ENCODE measurements at places on chromosomes 1 and 21.

DNA sequence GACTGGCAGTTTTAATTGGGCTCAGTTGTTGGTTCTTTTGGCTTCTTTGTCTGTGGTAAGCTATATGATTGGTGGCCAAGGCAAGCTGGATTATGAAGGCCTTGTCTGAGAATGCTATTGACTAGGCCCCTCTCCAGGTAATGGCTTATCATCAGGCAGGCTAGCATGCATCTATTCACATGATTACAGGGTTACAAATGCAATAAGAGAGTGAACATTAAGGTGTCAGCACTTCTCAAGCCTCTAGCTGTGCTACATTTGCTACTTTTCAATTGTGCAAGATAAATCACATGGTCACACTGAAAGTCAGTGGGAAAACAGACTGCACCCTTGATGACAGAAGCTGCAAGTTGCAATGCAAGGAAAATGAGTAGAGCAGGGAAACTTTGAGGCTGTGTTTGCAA is 550.9 kb upstream of the TMPRSS15 start:
- no peak for DNase-seq

DNA sequence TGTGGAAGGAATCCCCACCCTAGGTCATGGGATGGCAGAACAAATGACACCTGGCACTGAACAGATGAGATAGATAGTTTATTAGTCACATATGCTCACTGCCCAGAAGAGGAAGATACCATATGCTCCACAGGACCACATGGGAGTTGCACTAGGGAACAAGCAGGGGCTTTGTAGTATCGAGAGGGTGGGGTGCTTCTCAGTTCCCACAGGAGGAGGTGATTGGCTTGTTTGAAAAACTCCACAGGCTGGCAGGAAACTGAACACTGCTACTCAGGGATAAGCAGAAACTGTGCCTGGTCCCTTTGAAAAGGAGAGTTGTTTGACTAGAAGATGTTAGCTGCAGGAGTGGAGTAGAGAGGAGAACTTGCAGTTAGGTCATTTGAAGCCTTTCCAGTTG is 31.9 kb upstream of the RXRG start:
- no peak for DNase-seq

DNA sequence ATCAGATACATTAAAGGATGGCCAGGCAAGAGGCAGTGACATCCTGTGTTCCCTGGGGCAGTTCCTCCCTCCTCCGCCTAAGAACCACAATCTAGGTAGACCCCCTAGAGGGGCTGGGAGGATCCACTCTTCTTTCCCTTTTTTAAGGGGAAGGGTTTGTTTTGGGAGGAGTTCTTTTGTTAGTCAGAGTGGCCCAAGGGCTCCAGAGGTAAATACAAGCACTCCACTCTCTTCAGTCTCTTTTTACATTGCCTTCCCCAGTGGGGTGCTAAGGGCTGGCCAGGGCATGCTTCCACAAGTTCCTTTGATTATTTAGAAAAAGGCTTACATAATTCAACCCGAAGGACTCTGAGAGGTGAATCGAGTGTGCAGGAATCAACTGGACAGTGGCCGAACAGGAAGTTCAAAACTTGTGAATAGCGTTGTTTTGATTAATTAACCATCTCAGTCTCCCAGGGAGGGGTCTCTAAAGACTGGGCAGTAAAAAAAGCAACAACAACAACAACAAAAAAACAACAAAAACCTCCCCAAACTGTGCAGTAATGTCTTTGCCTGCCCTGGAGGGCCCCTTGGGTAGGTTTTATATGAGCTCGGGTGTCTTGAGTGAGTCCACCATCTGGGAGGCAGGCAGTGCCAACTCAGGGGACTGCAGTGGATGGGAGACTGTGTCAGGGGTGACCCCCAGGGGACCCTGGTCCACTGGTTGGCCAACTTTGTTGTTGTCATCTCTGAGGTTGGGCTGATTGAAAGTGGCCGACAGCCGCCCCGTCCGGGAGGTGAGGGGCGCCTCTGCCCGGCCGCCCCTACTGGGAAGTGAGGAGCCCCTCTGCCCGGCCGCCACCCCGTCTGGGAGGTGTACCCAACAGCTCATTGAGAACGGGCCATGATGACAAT is 33.2 kb upstream of the ENO1 start:
- DNase-seq, result no peak

DNA sequence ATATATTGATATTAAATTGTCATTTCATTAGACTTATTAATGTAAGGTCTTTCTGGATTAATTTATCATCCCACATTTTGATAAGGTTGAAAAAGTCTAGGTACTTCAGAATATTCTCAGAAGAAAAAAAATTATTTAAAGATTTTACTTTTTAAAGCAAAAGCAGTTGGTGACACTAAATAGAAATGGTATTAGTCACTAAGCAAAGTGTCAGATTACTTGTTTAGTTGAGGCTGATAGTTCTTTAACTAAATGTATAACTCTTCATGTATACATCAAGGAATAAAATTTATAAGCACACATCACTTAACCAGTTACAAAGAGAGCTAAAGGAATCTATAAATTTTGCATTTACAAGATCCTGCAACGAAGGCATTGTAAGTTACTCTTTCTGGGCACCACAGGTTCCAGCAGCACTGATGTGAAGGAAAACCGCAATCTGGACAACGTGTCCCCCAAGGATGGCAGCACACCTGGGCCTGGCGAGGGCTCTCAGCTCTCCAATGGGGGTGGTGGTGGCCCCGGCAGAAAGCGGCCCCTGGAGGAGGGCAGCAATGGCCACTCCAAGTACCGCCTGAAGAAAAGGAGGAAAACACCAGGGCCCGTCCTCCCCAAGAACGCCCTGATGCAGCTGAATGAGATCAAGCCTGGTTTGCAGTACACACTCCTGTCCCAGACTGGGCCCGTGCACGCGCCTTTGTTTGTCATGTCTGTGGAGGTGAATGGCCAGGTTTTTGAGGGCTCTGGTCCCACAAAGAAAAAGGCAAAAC is 101.1 kb downstream of the ADARB1 start:
- DNase-seq, result no peak

DNA sequence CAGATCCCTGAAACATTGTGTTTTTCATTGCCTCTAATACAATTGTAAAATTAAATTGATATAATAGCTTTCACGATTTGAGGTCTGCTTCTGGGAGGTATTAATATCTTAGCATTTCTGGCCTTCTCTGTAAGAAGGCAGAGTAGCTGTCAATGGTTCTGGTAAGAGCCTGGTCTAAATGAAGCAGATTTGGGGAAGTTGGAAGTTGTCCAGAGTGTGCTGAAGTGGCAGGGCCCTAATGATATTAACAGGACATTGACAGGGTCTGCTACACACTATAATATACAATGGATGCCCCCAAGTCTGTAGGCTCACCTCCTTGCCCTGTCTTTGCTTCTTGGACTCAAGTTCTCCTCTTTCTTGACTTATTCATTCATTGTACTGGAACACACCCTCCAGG is 99.5 kb downstream of the C4BPA start:
- no peak for DNase-seq

Measured in LoVo (cell line).